ENCODE measurements at places on chromosomes 2 and 18. TPM values are rescaled to one million over a fixed set of nuclear protein-coding genes. Genes with fewer than 3 reads are reported as not detected.

GRCh38 chr2:120758181-120759144 is 22.8 kb downstream of the GLI2 start:
- peak; percentile 57 for DNase-seq

- no peak for DNase-seq
Measured at GRCh38 chr2:64543008-64543697, 19.0 kb downstream of the AFTPH start.

- no peak for DNase-seq
Measured at GRCh38 chr2:165539985-165540384, 70.5 kb downstream of the CSRNP3 start.

- no peak for DNase-seq
Measured at GRCh38 chr2:234661175-234661574, 164.3 kb upstream of the ARL4C start.

DNA sequence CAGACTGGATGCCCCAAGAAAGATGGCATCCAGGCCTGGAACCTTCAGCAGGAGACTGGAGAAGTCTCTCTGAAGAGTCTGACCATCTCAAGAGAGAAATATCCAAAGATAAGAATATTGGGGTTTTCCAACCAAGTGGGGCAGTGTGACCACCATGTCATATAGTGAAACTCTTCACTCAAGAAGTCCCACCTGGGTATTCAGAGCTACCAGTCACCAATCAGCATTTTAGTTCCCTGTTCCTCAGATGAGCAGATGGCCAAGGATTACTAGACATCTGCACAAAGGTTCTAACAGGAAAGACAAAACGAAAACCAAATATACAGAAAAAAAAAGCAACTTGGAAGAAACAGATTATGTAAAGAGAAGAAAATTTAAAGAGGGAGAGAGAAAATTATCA is 38.5 kb upstream of the CXCR4 start:
- no peak for DNase-seq

DNA sequence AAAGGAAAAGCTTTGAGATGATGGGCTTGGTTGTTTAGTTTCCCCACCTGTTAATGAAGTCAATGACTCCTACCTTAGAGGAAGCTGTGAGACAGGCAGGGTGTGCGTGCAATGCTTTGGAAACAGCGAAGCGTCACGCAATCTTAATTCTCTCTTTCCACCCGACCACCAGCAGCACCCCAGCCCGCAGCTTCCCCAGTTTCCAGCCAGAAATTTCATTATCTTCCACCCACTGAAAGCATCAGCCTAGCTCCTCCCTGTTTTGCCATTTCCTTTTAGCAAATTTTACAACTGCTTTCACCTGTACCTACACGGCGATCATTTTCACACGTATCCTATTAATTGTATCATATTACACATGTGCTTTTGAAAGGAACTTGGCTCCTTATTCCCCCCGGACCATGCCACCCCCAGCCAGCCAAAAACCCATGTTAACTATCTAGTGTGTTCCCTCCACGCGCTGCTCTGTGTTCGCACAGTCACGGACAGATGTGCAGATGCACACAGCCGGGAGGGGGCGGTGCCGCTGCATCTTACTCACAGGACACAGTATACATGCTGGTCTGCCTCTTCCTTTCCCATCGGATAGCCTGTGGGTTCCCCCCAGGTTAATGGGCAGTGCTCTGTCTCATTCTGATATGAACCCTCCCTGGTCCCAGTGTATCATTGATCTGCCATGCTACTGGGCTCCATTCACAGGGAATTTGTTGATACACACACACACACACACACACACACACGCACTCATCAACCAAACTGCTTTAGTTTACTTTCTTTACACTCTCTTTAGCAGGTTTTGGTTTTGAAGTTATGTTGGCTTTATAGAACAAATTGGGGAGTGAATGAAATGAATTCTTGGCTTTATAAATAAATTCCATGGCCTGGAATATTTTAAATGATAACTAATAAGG is 22.4 kb downstream of the CYP27C1 start:
- peak; percentile 84 for DNase-seq

- no peak for DNase-seq
Measured at GRCh38 chr18:32280911-32281310, 91.1 kb downstream of the MEP1B start.

DNA sequence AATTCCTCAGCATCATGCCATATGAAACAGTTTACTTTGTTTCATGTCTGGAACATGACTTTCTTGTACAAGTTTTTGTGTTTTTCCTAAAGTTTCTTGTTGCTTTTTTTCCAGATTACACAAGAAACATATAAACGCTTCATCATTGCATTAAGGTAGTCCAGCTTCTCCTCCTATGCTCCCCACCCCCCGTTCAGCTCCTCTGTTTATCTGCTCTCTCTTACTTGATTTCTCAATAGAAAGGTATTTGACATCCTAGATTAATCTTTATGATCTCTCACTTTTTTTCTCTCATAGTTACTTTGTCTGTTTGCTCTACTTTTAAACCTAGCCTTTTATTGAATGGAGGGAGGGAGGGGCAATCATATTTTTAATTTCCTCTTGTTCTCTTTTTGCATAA is 25.4 kb downstream of the SLC40A1 start:
- DNase-seq = no peak

- DNase-seq = no peak
Measured at GRCh38 chr2:46393347-46393820, 86.0 kb upstream of the TMEM247 start.

DNA sequence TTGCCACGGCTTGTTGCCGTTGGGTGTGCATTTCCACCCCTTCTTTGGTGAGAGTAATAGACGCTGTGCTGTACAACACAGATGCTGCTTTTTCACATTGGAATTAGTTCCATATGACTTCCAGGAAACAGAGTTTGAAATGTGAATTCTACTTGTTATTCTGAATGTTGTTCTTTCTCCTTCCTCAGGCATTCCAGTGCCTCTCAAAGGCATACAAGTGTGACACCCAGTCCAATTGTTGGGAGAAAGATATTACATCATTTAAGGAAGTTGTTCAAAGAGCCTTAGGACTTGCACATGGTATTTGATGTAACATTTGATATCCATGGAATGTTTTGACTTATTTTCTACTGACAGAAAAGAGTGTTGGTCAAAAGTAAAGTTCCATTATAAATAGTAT is 134.4 kb upstream of the LTBP1 start:
- no peak for DNase-seq

DNA sequence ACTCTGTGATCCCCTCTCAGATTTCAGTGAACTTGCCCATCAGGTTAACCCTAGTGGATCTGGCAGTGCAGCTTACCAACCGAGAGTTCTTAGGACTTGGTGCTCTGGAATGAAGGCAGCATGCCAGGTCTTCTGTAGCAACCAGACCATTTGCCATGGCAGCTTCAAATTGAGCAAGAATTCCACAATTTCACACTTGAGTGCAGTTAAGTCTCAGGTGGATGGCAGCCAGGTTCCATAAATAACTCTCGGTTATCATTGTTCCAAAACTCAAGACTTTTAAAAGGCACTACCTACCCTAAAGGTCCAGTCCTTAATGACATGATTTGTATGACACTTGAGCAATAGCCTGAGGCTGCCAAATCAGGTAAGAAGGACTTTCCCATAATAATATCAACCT is 48.1 kb downstream of the GALNT3 start:
- no peak for DNase-seq

GRCh38 chr2:156884216-156884615 is 373.3 kb upstream of the GALNT5 start:
- no peak for DNase-seq

Gene MCM6
- 18.5 TPM for total RNA-seq

Gene MAP2
- 0.34 TPM for total RNA-seq

All from Daoy (cell line).